A172 (cell line): ENCODE measurements at places on chromosomes 11 and 22. TPM values are rescaled to one million over a fixed set of nuclear protein-coding genes. Genes with fewer than 3 reads are reported as not detected.

Gene RIC3
- 1.1 TPM in 1 of 2 replicates, not detected in the other for total RNA-seq

Gene SYT9
- not detected in 2 replicates for total RNA-seq

Gene ME3
- total RNA-seq = 0.72 and 4.2 TPM in 2 replicates

Gene BSX
- total RNA-seq = not detected in 2 replicates

Gene CRYBB3
- not detected in 2 replicates for total RNA-seq

DNA sequence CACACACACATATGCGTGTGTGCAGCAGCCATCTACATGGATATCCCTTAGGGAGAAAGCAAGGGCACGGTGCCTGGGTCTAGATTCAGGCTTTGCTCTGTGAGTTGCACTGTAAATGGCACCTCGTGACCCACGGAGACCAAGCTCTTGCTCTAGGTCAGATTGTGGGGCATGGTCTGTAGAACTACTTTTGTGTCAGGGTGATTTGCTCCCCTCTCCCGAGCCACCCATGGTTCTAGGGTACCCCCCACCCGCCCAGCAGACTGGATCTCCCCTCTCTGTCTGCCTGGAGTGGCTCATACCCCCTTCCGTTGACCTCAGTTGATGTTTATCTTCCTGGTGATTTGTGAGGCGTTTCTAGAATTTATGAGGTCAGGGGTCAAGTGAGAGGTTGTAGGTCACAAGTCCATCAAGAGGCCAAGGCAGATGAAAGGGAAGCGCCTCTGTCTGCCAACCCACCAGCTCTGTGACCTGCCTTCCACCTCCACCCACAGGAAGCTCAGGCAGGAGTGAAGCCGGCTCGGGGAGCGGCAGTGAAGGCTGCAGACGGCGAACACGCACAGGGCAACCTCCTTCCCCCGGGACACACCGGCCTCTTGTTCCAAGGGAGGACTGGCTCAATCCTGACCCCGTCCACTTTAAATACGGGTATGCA, 76.2 kb upstream of the TTLL12 start:
- no peak for DNase-seq

DNA sequence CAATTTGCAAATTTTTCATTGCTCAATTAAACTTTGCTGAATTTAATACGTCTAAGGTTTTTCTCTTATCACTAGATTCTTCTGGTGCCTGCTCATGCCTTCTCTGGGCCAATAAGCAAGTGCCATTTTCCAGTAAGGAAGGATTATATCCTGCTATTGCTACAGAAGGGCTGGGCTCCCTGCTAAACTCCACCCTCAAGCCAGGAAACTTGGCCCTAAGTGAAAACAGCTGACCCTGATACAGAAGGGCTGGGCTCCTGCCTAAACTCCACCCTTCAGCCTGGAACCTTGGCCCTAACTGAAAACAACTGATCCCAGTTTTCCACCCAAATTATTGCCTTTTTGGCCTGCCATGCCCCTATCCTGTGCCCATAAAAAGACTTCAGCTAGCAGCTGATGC, 385.3 kb downstream of the DYNC2H1 start:
- no peak for DNase-seq

DNA sequence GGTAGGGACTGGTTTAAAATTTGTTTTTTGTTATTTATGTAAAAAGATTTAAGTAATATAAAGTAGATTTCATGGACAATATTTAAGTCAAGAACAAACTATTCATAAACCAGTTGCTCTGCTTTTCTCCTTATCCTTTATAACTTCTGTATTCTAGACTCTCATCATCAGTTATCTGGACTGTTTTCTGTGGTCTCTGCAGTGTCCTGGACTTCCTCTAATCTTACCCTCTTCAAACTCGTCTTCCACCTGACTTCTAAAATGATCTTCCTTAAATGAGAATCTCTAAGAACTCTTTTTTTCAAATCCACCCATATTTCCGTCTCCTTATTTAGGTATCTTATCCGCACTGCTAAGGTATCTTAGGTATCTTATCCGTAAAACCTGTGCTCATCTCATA, 8.1 kb downstream of the RRM1 start:
- DNase-seq = no peak

- no peak for DNase-seq
These were observed 5.3 kb downstream of the RELA start for GRCh38 chr11:65657426-65657825.

- peak; percentile 74 for DNase-seq
These were observed 125.5 kb downstream of the C11orf87 start for GRCh38 chr11:109547356-109548027.

DNA sequence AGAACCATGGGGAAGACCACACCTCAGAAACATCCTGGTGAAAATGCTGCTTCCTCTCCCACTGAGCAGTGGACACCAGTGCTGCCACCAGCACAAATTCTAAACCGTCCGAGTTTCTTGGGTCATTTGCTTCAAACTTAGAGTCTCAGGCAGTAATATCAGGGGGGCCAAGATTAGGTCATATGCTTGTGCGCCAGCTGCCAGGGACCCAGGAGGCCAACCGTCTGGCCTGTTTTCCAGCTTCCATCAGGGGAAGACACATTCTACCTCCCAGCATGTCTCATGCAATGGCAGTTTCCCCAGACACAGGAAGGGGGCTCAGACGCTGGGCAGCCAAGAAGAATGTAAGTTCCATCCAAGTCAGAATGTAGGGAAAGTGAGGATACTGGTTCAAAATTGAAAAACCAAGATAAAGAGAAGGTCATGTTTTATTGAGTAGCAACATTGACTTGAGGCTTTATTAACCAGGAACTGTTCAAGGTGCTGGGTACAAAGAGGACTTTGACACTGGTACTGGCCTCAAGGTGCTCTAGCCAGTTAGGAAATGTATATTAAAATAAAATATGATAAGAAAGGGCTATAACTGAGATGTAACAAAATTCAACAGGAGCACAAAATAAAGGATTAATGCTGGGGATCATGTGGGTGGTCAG, 59.7 kb upstream of the EED start:
- DNase-seq = no peak

DNA sequence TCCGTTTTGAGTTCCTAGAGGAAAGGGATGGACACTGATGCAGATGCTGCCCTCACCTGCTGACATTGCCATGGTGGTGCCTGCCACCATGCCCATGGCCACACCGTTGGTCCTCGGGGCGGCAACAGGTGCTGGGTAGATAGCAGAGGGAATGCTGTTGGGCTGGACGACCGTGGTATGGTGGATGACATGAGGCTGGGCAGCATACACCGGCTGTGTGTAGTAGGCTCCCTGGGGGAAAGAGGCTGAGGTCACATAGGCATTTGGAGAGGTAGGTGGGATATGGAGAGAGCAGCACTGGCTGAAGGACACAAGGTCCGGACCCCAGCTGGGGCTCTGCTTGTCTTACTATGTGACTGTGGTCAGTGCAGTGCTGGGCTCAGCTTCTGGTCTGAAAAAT, 33.2 kb downstream of the RELT start:
- DNase-seq = no peak

- no peak for DNase-seq
These were observed 19.0 kb downstream of the B3GAT1 start for GRCh38 chr11:134392953-134393615.

DNA sequence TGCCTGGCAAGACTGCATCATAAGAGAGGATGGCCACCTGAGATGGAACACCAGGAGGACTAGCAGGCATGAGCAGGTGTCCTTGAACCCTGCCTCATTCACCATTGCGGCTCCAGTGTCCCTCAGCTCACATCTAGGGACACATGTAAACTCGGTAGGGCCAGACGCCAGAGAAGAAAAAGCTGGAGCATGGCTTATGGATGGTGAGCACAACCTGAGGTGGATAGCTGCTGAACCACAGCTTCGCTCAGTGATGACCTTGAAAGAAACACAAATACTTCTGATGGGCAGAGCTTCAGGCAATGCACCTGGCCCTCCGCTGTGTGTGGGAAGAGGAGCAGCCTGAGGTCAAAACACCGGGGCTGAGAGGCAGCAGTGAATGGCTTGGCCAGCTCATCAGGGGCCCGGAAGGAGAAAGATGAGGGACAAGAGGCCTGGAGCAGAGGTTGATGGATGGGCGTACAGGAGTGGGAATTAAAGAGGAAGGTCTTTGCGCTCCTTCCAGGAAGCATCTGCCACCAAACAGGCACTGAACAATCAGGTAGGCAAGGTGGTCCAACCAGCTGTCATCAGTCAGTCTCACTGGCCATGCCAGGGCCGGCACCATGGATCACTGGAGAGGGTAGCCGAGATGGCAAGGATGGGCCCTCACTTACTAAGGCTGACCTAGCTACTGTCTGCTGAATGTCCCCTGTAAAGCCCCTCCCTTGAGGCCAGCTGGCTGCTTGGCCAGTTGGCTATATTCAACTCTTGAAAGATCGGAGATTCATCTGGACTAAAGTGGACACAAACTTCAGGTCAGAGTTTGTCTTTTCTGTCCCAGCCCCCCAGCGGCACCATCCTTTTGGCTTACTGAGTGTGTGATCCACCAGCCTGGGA, 89.7 kb downstream of the MYEOV start:
- no peak for DNase-seq

DNA sequence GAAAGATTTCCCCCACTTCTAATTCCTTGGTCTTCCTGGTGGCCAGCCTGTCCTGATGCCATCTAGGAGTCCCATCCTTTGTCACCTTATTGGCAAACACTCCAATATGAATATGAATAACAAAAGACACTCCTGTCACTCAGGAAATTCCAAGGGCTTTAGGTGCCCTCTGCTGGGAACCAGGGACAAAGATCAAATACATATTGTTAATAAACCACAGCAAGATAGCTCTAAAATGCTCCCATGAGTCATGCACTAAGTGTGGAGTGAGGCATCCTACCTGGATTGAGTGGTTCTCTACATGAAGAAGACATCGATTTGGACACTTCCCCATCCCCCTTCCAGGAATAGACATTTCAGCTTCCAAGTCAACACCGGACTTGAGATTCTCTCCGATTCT, 823.6 kb downstream of the TBC1D22A start:
- DNase-seq = no peak

- DNase-seq = no peak
These were observed 6.2 kb downstream of the PYGM start for GRCh38 chr11:64753380-64754123.

DNA sequence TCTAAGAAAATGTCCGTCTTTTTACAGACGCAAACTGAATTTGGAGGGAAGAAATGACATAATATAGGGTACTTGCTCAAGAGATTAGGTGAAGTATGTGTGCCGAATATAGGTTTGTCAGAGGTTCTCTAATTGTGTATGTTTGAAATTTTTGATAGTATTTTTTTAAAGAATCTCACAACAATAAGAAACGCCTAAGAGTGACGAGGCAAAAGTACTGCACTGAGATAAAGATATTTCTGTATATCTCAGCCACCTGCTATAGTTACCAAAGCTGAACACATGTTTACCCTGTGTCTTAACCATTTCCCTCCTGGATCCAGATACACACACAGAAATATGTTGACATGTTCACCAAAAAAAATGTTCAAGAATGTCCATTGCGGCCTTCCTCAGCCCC, 92.0 kb downstream of the PRMT3 start:
- DNase-seq = no peak

GRCh38 chr22:30825711-30826505, 131.2 kb downstream of the OSBP2 start:
- DNase-seq = no peak

- DNase-seq = no peak
These were observed 61.2 kb upstream of the ARHGAP20 start for GRCh38 chr11:110773442-110773841.

DNA sequence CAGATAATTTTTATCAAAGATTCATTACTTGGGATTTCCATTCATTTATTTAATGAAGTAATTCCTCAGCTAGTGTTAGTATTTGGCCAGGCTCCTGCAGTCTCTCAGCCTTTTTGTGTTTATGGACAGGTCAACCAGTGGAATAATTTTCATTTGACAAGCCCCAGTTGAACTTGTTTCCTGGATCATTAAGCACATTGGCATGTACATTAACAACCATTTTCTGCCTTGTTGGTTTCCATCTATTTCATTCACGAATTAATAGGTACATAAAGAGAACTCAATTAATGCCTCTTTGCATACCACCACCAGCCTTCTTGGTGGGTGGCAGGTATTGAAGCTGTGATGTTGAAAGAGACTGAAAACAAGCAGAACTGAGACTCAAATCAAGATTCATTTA, 745.2 kb downstream of the KCNA4 start:
- DNase-seq = no peak

DNA sequence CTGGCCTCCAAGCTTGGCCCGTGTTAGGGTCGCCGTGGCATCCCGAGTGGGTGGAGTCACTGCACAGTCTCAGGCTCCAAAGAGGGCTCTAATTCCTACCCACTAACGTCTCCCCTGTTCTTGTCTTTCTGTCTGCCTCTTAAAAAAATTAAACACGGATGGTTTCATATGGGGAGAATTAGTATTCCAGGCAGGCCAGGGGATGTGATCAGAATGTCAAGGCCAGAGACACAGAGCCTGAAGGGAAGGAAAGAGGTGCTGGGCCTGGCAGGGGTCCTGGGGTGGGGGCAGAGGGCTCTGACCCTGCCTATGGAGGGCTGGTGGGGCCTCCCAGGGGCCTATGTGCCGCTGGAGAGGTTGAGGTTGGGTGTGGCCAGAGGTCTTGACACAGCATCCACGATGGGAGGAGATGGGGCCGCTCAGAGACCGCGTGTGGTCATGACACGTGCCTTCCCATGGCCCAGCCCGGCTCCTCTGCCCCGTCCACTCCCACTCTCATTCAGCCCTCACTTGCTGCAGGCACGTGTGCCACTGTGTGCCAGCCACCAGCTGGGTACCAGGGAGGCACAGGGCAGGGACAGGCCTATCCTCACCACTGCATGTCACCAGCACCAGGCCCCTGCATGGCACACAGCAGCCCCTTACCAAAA, 56.5 kb downstream of the FLRT1 start:
- DNase-seq = no peak

DNA sequence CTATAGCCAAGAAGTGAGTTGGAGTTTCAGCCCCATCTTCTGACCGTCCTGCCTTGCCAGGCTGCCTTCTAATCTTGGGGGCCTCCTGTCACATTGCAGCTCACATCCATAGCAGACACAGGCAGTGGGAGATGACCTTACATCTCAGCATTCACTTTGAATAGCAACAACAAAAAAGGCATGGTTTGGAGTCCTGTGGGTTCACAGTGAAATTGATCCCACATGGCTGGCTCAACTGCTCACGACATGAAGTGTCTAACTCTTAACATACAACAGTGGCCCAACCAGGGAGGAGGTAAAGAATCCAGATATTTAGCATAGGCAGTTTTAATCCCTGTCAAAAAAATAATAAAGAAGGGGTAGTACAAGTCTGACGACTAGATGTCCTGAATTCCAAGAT, 38.1 kb downstream of the DBX1 start:
- no peak for DNase-seq

GRCh38 chr11:119153049-119153818, 4.4 kb downstream of the ABCG4 start:
- DNase-seq = no peak

GRCh38 chr11:19849107-19849789, 136.6 kb downstream of the NAV2 start:
- DNase-seq = no peak
